Activated CD4-positive, alpha-beta T cell treated with anti-CD3 and anti-CD28 coated beads, Interleukin-2, amount 50 U/mL, for 24 hours (primary cell): ENCODE measurements at places on chromosomes 5 and 9.

- no peak for DNase-seq
Measured at GRCh38 chr5:169226895-169227294, 74.0 kb downstream of the SLIT3 start.

DNA sequence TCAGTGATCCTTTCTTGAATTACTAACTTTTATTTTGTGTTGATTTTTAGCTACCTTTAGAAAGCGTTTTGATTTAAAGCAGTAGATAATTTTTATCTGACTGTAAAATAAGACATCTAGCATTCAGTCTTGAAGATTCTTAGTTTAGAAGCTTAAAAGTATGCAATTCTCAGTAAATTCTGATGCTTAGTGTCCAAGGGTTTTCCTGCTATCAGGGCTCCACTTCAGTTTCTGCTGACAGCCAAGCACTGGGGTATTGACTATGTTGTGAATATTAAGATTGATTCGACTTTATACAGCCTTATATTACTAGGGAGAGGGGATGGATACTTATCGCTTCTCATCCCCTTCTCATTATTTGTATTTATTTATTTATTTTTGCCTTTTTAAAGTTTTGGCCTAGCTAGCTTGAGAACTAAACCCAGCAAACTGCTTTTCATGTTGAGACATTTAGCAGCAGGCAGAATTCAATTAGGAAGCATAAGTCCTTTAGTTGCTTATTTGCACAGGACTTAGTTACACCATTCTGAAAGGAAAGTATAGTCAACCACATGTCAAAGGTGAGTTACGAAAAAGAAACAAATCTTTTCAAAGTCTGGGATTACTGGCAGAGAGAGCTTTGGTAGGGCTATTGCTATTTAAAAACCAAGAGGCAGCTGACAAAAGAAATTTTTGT is 2.9 kb downstream of the PBX3 start:
- no peak for DNase-seq

- peak; percentile 16 for DNase-seq
Measured at GRCh38 chr5:55533521-55534435, 986 bp downstream of the PLPP1 start.

DNA sequence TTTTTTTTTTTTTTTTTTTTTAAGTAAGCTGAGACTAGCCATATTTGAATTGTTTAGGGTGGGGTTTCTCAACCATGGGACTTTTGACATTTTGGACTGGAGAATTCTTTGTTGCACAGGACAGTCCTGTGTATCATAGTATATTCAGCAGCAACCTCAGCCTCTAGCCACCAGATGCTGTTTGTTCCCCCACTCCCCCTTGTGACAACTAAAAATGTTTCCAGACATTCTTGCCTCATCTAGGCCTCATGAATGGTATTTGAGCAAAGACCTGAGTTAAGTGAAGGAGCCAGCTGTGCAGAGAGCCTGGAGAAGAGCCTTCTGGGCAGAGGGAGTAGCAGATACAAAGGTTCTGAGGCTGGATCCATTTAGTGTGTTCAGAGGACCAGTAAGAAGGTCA is 155.9 kb downstream of the SGCD start:
- DNase-seq, result no peak

GRCh38 chr9:27371382-27371781 is 74.4 kb upstream of the EQTN start:
- no peak for DNase-seq

DNA sequence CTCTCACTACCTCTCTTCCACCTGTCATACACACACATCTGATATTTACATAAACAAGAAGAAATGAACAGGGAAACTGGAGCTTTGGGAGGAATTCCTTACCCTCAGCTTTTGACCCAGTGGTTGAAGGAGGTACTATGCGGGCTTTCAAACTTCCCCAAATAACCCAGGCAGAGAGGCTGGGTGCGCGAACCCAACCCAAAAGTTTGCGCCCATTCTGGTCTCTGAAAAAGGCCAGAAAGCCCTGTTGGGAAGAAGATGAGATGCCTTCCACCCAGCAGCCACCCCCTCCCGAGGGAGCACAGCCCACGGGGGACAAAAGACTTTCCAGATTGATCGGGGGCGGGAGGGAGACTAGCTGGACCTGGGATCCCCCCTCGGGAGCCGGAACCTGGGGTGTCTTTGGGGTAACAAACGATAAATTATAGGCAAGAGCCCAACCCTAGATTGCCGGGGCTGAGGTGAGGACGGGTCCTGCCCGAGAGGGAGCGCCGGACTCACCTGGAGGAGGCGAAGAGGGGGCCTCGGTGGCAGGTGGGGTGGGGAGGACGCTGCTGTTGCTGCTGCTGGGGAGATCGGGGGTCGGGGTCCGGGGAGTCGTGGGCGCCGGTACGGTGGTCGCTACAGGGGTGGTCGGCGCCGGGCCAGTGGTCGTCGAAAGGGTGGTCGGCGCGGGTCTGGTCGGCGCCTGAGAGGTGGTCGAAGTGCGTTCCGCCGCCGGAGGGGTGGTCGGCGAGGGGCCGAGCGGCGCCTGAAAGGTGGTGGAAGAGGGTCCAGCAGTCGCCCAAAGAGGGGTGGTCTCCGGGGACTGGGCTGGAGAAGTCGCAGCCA is 798 bp downstream of the MEGF9 start:
- no peak for DNase-seq

- DNase-seq, result no peak
Measured at GRCh38 chr9:70557661-70558369, 143.4 kb upstream of the KLF9 start.

DNA sequence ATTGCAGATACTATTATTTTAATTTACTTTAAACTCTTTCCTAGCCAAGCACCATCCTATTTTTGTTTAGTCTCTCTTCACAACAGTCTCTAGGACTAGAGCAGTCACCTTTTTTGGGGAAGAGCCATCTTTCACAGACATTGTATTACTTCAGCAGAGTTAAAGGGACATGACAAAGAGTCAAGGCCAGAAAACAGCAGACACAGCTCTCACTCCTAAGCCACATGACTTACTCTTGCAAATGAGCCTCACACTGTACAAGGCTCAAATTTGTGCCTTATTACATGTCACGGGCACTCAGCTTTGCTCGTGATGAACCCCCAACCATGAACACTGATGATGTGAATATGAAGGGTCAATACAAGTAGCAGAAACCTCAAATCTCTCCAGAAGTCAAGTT is 104.3 kb downstream of the ZNF608 start:
- DNase-seq, result no peak

GRCh38 chr5:7897014-7897600 is 28.2 kb downstream of the MTRR start:
- no peak for DNase-seq

GRCh38 chr9:37995961-37996818 is 72.8 kb downstream of the SHB start:
- no peak for DNase-seq

DNA sequence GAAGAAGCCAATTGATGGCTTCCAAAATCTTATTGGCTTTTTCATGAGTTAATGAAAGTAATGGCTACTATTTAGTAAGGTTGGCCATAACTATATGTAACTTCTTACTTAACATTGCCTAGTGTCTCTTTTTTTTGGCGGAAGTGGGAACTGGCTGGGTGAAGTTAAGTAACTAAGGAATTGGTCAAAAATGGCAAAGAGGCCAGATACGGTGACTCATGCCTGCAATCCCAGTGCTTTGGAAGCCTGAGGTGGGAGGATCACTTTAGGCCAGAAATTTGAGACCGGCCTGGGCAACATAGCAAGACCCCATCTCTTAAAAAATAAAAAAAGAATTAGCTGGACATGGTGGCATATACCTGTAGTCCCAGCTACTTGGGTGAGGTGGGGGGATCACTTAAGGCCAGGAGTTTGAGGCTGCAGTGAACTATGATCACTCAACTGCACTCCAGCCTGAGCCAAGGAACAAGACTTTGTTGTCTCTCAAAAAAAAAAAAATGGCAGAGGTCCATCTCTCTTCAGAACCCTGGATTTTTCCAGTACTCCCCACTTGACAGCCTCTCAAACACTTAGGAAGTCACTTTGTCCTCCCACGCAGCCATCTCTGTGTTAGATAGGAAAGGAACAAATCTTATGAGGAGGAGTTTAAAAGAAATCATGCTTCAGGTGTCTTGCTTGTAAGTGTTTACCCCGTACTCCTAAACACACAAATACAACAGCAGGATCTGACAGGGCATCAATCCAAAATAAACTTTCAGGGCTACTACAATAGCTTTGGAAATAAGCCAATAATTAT is 75.7 kb downstream of the TEK start:
- DNase-seq, result no peak

DNA sequence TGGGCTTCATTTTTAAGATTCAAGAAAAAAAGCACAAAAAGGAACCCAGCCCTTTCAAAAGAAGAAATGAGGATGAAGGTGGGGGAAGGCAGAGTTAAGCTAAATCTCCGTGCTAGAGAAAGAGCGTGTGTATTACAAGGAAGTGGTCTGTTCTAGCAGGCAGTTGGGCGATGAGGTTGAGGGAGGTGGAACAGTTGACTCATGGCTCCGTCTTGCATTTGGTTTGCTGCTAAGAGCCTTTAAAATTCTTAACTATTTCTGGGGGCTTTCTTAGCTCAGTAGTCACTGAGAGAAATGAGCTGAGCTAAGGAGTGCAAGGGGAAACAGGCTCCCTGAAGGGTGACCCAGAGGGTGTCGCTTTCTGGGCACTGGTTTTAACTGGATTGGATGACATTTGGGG is 117.4 kb downstream of the GCNT1 start:
- DNase-seq, result peak; percentile 3

DNA sequence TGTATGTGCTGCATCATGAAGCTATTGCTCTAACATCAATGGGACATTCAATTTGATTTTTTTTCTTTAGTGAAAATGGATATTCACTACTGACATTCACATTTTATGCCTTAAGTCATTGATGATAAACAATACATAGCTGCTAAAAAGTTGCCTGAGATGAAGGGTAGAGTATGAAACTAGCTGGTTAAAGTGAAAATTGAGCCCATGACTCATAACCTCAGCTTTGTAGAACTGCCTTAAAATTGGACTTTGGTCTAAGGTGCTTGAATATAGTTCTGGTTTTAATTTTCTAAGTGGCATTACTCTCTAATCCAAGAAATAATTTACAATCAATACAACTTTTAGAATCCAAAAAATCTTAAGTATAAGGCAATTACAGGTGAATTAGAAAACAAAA is 740.4 kb upstream of the RIOK2 start:
- no peak for DNase-seq

- no peak for DNase-seq
Measured at GRCh38 chr9:97617939-97618416, 15.2 kb downstream of the TSTD2 start.

DNA sequence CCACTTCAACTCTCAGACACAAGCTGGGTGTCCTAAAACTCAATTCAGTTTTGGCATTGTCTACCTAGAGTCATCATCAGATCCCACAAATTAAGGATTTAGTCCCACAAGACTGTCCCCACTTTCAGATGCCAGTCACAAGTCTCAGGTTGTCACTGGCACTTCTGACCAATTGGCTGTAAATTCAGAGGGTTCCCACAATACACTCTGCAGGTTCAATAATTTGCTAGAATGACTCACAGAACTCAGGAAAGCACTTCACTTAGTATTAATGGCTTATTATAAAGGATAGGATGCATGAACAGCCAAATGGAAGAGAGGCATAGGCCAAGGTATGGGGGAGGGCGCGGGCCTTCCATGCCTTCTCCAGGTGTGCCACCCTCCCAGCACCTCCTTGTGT is 209.1 kb downstream of the SREK1 start:
- DNase-seq, result no peak

DNA sequence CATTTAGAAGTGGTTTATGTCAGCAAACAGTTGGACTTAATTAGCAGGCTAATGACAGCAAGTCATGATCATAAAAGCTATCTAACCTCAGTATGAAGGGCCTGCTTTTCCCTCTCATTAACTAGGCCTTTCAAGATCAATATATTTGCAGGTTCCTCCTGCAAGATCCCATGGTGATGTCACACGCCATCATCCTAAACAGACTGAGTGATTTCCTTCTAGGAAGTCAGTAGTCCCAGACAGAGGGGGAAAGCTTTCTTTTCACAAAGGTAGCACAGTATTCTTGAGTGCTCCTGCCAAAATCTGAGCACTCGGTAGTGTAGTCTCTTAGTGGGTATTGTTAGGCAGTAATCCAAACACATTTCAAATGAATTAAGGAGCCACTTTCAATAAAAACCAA is 52.5 kb downstream of the UIMC1 start:
- no peak for DNase-seq

- DNase-seq, result no peak
Measured at GRCh38 chr5:179187681-179188575, 127.8 kb downstream of the ZNF354C start.

DNA sequence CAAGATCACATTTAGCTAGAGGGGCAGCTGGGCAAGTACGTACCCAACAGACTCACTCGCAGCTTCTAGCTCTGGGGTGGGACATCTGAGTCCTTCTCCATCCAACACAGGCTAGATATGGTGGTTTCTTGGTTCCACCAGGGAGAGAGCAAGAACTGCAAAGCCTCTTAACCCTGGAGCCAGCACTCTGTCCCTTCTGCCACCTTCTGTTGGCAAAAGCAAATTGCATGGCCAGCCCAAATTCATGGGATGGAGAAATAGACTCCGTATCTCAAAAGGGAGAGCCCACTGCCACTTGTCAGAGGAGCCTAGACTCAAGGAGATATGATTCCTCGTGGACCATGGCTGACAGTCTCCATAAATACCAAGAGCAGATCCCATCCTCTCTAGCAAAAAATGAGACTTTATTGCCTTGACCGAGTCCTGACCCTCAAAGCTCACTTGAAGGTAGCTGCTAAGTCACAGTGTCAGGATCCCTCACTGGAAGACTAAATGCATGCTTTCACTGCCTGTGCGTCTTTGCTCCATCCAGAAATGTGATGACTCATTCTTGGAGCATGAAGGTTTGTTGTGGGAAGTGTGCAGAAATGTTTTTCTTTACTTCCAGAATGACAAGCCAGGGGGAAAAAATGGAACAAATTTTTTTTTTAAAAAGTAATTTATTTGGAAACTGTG is 28.8 kb upstream of the ROR2 start:
- DNase-seq, result no peak

DNA sequence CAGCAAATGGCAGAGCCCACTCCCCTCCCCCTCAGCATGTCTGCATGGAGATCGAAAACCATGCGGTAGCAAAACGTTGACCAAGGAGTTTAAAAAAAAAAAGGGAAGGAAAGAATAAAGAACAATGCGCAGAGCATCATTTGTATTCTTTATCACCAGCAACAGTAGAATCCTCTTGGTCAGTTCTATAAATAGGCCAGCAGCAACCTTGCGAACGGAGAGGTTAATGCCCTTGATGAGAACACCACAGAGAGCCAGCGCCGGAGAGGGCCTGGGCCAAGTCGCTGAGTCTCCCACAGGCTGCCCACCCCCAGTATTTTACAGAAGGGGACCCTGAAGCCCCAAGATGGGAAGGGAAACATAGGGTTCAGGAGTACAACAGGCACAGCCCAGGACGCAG is 22.7 kb downstream of the WHRN start:
- DNase-seq, result no peak
